ENCODE measurements at places on chromosomes 13 and 19.

- no peak for DNase-seq
Observed at GRCh38 chr19:38021352-38021751, 114.3 kb downstream of the SIPA1L3 start.

DNA sequence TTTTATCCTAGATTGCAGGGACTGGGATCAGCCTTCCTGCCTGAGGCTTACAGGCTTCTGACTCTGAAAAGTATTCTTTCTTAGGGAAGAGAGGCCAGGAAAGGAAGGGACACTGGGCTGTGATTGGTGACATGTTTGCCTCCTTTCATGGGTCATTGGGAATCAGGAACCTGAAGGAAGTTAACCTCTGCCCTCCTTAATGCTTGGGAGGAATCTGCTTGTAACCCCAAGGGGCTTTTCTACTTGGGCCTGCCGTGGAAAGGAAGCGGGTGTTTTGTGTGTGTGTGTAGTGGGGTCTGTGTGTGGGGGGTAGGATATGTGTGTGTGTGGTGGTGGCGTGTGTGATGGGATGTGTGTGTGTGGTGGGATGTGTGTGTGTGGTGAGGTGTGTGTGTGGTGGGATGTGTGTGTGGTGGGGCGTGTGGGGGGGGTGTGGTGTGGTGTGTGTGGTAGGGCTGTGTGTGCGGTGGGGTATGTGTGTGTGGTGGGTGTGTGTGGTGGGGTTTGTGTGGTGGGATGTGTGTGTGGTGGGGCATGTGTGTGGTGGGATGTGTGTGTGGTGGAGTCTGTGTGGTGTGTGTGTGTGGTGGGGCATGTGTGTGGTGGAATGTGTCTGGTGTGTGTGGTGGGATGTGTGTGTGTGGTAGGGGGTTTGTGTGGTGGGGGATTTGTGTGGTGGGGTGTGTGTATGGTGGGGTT is 41.3 kb upstream of the NPAS1 start:
- no peak for DNase-seq

DNA sequence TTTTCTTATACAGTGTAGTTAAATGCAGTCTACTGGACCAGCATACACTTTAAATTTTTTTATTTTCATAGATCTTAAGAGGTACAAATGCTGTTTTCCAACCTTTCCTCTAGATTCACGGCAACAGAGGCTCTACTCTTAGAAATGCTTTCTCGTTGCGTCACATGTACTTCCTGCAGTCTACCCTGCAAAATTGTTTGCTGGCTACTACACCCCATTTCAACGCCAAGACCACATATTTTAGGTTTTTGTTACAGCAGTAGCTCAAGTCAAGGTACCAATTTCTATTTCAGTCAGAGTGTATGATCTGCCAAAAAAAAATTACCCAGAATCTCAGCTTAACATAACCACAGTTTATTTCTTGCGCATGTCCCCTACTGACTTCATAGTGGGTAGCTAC is 94.1 kb downstream of the TNFSF13B start:
- DNase-seq = no peak

DNA sequence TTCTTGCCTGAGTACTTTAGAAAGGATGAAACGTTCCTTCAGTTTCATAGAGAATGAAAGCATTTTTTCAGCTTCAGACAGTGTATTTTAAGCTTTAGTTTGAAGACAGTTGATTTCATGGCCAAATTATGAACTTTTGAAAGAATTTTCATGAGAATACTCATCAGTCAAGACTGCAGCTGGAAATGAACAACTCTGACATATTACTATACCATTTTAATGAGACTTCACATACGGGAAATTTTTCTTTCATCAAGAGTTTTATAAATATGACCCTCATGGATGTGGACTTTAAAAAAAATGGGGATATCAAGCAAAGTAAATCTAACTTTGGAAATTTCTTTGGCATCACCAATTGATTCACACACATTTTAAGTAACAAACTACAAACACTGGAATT is 6.4 kb downstream of the LATS2 start:
- no peak for DNase-seq

DNA sequence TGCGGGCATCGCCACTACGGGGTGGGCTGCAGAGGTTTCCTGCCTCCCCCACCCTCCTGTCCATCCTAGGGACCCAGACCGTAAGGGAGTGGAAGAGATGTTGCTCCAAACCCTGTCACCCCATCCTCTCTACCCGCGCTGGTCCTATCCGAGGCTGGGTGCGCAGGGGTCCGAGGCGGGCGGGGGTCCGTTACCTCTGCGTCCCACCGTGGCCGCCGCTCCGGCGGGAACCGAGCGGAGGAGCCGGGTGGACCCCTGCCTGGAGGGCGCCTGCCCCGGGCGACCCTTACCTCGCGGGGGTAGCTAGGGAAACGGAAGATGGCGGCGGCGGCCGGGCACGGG is at the start of gene DGKH:
TSS of gene DGKH (plus strand) at position 307 of the 342 bp plus-strand sequence. CDS start 126 bp downstream, outside the sequence.
- no peak for DNase-seq

DNA sequence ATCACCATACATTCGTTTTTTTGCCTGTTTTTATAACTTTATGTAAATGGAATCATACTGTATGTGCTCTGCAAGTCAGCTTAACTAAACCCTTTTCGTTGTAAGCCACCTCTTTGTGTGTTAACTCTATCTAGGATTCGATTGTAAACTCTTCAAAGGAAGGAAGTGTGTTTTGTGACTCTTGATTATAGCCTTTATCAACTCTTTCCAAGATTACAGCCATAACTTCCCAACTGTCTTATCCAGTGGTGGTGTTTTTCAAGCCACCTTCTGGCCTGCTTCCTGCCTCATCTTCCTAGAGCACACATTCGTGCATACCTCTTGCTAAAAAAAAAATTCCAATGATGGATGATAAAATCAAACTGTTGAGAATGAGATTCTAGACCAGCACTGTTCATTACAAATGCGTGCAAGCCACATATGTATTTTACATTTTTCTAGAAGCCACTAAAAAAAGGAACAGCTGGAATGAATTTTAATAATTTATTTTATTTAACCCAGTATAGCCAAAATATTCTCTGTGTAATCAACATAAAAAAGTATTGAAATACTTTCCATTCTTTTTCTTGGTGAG is 12.0 kb upstream of the FBXL3 start:
- peak; percentile 52 for DNase-seq

DNA sequence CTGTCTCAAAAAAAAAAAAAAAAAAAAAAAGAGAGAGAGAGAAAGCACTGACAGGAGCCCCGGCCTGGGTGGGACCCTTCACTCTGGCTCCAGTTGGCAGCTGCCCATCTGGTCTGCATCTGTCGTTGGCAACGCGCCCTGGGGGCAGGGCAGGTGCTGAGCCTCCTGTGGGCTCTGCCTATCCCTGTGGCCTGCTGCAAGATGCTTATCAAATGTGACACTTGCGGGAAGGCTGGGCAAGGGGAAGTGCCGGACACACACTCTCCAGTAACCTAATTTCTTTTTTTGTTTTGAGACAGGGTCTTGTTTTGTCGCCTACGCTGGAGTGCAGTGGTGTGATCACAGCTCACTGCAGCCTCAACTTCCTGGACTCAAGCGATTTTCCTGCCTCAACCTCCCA is 10.7 kb upstream of the KPTN start:
- no peak for DNase-seq

DNA sequence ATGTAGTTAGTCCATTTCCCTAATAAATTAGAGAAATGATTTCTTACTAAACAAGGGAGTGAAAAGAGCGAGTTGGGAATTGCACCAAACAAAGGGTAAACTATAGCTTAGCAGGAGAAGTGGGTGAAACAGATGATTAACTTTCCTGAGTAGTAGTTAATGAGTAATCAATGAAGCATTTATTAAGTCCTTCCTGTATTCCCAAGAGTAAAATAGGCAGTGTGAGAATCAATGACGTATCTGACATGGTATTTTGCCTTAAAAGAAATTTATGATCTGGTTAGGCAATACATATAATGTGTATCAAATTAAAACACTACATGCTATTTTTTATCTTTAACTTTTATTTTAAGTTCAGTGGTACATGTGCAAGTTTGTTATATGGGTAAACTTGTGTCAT is 142.8 kb downstream of the KLF5 start:
- DNase-seq = peak; percentile 51

GRCh38 chr19:57557659-57558058 is 2.0 kb downstream of the ZNF550 start:
- DNase-seq = no peak

- no peak for DNase-seq
Observed at GRCh38 chr13:102904408-102904862, 58.6 kb downstream of the ERCC5 start.

DNA sequence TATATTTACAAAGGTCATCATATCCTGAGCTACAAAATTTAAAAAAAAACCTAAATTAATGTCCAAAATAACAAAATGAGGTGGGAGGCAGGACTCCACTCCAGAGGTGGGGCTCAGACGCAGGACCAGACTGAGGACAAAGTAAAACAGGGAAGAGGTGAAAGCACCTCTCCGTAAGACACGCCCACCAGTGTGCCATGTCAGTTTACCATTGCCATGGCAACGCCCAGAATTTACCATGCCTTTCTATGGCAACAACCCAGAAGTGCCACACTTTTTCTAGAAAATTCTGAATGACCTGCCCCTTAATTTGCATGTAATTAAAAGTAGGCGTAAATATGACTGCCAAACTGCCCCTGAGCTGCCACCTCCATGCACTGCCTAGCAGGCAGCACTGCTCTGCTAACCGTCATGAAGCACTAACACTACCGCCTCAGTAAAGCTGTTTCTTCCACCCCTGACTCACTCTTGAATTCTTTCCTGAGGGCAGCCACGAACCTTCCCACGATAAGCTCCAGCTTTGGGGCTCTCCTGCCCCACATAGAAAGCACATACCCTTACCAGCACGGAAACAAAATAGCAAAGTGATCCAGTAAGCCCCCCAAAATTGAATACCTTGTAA is 22.3 kb upstream of the PDCD5 start:
- no peak for DNase-seq

DNA sequence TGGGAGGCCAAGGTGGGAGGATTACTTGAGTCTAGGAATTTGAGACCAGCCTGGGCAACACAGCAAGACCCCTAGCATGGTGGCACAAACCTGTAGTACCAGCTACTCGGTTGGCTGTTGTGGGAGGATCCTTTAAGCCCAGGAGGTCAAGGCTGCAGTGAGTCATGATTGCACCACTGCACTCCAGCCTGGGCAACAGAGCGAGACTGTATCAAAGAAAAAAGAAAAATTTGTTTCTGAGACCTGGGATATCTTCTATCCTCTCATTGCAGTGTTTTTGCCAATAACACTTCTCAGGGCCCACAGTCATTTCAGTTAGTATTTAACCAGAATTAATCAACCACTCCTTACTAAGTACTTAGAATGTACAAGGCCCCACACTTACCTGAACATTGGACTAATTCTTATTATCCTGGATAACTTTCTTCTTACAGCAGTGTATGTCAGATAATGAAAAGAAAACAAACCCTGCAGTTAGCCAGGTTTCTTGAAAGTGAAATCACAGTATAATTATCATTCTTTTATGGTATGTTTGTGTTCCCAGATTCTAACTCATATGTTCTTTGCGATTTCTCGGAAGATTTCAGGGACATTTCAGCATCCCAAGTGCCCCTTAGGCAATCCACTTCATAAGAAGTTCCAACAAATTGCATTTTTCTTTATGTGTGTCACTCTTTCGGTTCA is 75.6 kb upstream of the KLF5 start:
- DNase-seq = peak; percentile 40

GRCh38 chr13:22214184-22214583 is 543.3 kb downstream of the FGF9 start:
- DNase-seq = no peak

DNA sequence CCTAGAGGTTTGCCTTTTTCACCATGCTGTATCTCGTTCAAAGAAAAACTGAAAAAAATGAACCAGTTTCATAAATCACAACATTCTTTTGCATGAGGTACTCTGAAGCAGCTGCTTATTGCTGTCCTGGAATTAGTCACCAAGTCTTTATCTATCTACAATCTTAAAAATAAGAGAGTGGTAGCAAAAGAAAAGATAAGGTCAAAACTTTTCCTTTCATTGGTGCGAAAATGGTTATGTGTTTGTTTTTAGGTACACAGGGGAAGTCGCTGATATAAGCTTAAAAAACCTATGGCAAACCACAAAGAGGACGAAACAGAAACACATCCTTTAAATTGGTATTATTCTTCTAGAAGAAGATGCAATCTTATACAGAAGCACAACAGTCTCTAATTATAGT is 20.7 kb downstream of the OBI1 start:
- DNase-seq = no peak

GRCh38 chr19:16614941-16615340 is 13.1 kb downstream of the MED26 start:
- no peak for DNase-seq

- DNase-seq = no peak
Observed at GRCh38 chr13:52428295-52428694, 22.1 kb downstream of the VPS36 start.

GRCh38 chr19:23415034-23415433 is 19.8 kb upstream of the ZNF91 start:
- no peak for DNase-seq

- no peak for DNase-seq
Observed at GRCh38 chr19:30070198-30070967, 128.3 kb downstream of the URI1 start.

GRCh38 chr13:96086736-96087135 is 3.2 kb upstream of the HS6ST3 start:
- no peak for DNase-seq

DNA sequence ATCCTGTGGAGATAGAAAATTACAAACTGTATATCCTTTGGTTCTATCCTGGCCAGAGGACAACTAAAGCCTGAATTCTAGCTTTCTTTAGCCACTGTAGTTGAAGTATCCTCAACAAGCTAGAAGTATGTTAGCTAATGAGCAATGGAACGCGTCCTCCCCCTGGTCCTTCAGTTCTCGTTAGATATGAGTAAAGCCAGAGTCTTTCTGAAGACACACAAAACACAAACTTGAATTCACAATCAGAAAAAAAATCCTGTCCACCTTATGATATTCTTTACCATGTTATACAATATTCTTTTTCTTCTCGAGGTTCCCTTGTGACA is 1527.0 kb upstream of the SLC10A2 start:
- DNase-seq = no peak

DNA sequence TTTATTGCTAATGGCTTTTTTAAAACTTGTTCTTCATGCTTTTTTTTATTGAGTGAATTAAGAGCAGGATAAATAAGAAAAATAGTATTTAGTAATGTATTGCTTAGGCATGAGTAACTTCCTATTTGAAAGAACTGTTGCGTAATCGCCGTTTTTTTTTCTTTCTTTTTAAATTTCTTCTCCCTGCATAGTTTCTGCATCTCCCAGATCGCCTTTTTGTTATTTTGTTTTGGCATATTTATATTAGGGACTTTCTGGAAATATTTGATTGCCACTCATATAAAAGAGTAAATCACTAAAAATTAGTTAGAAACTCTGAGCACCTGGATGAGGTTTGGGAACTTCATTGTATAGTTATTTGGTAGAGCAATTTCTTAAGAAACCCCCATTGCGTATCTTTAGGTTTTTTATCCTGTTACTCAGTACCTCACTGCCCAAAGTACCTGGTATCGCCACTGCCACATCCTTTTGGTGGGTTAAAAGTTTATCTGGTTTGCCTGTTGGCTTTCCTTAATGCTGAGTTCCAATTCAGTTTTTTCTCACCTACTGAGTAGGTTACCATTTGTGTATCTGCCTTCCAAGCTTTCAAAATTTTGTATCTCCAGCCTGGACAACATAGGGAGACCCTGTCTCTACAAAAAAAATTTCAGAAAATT is 36.2 kb upstream of the LPAR6 start:
- no peak for DNase-seq

GRCh38 chr13:105936816-105937215 is 598.6 kb downstream of the EFNB2 start:
- DNase-seq = peak; percentile 49
